ENCODE measurements at places on chromosomes 2 and 18. TPM values are rescaled to one million over a fixed set of nuclear protein-coding genes. Genes with fewer than 3 reads are reported as not detected.

SERPINB13 gene
- total RNA-seq = 44.9 TPM

GPR39 gene
- 10.9 TPM for total RNA-seq

CYP26B1 gene
- 3.7 TPM for total RNA-seq

IL36B gene
- not detected for total RNA-seq

GALNT1 gene
- 97.1 TPM for total RNA-seq

PAX8 gene
- 0.60 TPM for total RNA-seq

PTPRM gene
- total RNA-seq = 22.3 TPM

WNT10A gene
- total RNA-seq = 16.2 TPM

CCDC93 gene
- total RNA-seq = 5.2 TPM

LAMA3 gene
- total RNA-seq = 462 TPM

SH3YL1 gene
- total RNA-seq = 59.2 TPM

ADRA2B gene
- not detected for total RNA-seq

FOXI3 gene
- not detected for total RNA-seq

UCN gene
- total RNA-seq = 1.7 TPM

FAM161A gene
- total RNA-seq = 1.1 TPM

EVA1A gene
- 26.4 TPM for total RNA-seq

PLEK gene
- 0.05 TPM for total RNA-seq

NOL4 gene
- total RNA-seq = not detected

SLC66A2 gene
- 49.1 TPM for total RNA-seq

TNFRSF11A gene
- total RNA-seq = 3.5 TPM

PRKAG3 gene
- total RNA-seq = not detected

L3MBTL4 gene
- total RNA-seq = 0.05 TPM

CNGA3 gene
- total RNA-seq = not detected

STPG4 gene
- not detected for total RNA-seq

CAPN14 gene
- 4.0 TPM for total RNA-seq

ST6GAL2 gene
- 0.23 TPM for total RNA-seq

CPO gene
- not detected for total RNA-seq

ARHGAP28 gene
- 1.4 TPM for total RNA-seq

NOSTRIN gene
- 0.42 TPM for total RNA-seq

ABCG8 gene
- not detected for total RNA-seq

DCDC2C gene
- total RNA-seq = not detected

ALLC gene
- total RNA-seq = not detected

SAG gene
- not detected for total RNA-seq

CGREF1 gene
- 0.70 TPM for total RNA-seq

PDE11A gene
- total RNA-seq = not detected

USP37 gene
- 6.0 TPM for total RNA-seq

AMMECR1L gene
- 9.2 TPM for total RNA-seq

CRYGD gene
- not detected for total RNA-seq

HPCAL1 gene
- 37.9 TPM for total RNA-seq

LRRC30 gene
- total RNA-seq = not detected

GPAT2 gene
- 0.63 TPM for total RNA-seq

SPP2 gene
- total RNA-seq = not detected

PROKR1 gene
- not detected for total RNA-seq

EGR4 gene
- total RNA-seq = not detected

OTOS gene
- not detected for total RNA-seq

PPP4R1 gene
- 101 TPM for total RNA-seq

EPHA4 gene
- total RNA-seq = 10.1 TPM

CFAP65 gene
- total RNA-seq = not detected

DSG4 gene
- total RNA-seq = 0.05 TPM

RUFY4 gene
- total RNA-seq = not detected

CBLN2 gene
- total RNA-seq = not detected

EN1 gene
- total RNA-seq = not detected

DNAJC5G gene
- not detected for total RNA-seq

ALPP gene
- not detected for total RNA-seq

POTEJ gene
- not detected for total RNA-seq

ABI2 gene
- total RNA-seq = 13.8 TPM

HOXD1 gene
- not detected for total RNA-seq

AQP4 gene
- not detected for total RNA-seq

Data from airway epithelial cell (primary cell).